ENCODE measurements at places on chromosomes 7 and 10.

- no peak for DNase-seq
Measured at GRCh38 chr10:32731527-32731926, 226.5 kb downstream of the ITGB1 start.

DNA sequence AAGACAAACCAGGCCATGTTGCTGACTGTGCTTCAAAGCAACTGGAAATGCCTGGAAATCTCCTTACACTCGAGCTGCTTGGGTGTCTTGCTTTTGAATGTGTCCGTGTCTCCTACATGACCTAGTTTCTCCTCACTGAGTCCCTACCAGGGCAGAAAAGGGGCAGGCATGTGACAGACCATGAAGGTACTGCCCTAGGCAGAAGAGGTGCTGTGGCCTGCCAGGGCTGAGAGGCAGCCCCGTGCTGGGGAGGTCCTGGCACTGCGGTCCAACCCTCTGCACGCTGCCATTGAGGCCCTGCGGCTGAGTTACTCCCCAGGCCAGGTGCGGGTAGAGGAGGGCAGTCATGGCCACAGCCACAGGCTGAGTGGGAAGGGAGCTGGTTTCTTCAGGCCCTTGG lies 159.3 kb downstream of the LYZL1 start:
- no peak for DNase-seq

DNA sequence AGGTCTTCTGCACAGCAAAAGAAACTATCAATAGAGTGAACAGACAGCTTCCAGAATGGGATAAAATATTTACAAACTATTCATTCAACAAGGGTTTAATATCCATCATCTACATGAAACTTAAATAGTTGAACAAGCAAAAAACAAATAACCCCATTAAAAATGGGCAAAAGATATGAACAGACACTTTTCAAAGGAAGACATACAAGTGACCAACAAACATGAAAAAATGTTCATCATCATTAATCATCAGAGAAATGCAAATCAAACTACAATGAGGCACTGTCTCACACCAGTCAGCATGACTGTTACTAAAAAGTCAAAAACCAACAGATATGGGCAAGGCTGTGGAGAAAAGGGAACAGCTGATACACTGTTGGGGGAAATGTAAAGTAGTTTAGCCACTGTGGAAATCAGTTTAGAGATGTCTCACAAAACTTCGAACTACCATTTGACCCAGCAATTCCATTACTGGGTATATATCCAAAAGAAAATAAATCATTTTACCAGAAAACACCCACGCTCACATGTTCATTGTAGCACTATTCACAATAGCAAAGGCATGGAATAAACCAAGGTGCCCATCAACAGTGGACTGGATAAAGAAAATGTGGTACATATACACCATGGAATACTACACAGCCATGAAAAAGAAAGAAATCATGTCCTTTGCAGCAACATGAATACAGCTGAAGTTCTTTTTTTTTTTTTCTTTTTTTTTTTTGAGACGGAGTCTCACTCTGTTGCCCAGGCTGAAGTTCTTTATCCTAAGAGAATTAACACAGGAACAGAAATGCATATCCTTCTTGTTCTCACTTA lies 172.6 kb downstream of the KLF6 start:
- DNase-seq = no peak

DNA sequence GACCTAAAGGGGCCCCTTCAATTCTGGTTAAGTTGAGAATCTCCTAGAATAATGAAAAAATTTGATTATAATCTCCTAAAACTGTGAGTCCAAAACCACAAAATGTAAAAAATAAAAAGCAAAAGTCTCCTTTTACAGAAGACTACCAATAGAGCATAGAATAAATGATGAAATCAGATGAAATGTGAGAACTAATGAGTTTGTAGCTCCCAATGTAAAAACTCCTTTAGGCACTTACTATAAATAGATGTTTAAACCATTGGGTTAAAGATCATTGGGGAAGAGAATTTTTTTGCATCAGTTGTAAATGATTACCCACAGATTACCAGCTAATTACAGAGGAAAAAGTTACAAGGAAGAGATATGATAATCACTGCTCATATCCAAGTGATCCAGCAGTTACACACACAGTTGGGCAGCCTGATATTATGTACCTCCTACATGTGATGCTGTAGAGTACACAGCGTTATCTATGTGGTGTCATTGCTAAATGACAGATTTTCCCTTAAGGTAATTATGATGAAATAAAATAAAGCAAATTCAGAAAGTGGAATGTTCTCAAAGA lies 282.7 kb upstream of the SEMA3D start:
- DNase-seq = no peak

GRCh38 chr7:109282726-109283125 lies 713.1 kb downstream of the DNAJB9 start:
- no peak for DNase-seq

DNA sequence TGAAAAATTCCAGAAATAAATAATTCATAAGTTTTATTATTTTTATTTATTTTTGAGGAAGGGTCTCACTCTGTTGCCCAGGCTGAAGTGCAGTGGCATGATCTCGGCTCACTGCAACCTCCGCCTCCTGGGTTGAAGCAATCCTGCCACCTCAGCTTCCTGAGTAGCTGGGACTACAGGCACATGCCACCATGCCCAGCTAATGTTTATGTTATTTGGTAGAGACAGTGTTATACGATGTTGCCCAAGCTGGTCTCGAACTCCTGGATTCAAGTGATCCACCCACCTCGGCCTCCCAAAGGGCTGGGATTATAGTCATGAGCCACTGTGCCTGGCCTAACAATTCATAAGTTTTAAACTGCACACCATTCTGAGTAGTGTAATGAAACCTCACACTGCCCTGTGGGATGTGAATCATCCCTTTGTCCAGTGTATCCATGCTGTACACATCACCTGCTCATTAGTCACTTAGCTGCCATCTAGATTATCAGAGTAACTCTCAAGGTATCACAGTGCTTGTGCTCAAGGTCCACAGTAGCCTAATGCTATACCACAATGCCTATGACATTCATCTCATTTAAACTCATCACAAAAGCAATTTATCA lies 17.9 kb downstream of the RTKN2 start:
- DNase-seq = no peak

GRCh38 chr10:124723826-124724225 lies 20.4 kb downstream of the FAM53B start:
- DNase-seq = no peak

DNA sequence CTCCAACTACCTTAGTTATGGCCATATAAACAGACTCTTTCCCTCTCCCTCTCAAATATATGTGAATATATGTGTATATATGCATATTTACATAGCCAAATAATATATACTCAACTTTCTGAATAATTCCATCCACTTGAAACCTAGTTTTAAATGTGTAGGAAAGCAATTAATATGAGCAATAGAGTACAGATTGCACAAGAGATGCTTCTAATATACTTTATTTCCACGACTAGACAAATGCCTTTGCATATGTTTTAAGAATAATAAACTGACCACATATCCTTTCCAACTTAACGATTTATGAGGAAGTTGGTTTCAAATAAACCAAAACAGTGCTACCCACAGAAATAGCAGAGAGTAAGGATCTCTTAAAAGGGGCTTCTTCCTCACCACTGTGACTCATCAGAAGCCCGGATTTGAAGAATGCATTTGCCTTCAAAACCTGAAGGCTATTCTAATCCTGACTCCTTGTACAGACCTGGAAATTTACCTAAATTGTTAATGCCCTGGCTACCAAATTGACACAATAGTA lies 266.3 kb downstream of the AHR start:
- DNase-seq = no peak

DNA sequence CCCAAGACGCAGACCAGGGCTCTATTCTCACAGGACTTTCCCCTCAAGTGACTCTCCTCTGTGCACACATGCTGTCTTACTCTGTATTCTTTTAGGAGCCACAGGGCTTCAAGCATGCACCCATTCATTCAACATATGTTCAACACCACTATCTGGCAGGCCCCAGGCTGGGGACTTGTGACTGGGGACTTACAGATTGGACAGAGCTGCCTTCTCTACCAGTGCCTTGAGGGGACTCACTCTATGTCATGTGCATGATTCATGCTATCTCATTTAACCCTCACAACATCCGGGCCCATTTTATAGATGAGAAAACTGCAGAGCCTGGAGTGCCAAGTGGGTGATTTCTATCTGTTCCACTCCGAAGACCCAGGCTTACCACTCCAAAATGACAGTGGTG lies 34.3 kb downstream of the MYL10 start:
- no peak for DNase-seq

DNA sequence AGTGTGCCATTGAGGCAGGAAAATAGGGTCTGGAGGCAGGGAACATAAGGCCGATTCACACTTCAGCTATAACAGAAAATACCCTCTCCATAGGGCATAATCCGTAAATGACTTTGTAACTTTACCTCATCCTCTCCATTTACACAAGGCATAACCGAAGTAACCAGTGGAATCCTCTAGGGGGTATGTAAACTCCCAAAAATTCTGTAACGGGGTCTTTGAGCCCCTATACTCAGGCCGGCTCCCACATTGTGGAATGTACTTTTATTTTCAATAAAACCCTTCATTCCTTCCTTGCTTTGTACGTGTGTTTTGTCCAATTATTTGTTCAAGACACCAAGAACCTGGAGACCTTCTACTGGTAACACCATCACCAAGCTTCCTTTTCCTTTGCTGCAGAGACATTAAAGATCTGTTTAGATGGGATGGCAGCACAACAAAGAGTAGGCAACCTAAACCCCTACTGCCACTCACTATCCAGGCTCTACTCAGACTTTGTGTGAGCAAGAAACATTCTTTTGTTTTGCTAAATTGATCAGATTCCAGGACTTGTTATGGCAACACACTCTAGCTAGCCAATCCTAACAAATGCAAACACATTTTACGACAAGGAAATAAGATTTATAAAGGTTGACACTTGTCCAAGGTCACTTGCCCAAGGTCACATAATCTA lies 99.3 kb downstream of the DGKI start:
- DNase-seq = no peak

DNA sequence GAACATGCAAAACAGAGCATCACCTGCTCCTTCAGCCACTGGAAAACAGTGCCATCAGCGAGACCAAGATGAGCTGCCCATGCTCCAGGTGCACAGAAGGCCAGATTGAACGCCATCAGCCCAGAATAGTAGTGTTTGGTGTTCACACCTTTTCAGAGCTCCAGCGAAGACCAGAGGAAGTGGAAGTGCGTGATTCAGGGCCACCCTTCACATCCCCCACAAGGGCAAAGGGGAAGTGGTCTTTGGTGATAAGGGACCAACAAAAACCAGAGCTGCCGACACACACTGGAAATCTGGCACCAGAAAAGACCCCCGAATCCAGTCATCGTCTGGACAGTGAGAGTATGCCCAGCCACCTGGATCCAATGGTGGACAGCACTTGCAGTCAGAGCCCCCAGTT lies 29.5 kb upstream of the TMEM72 start:
- DNase-seq = no peak

DNA sequence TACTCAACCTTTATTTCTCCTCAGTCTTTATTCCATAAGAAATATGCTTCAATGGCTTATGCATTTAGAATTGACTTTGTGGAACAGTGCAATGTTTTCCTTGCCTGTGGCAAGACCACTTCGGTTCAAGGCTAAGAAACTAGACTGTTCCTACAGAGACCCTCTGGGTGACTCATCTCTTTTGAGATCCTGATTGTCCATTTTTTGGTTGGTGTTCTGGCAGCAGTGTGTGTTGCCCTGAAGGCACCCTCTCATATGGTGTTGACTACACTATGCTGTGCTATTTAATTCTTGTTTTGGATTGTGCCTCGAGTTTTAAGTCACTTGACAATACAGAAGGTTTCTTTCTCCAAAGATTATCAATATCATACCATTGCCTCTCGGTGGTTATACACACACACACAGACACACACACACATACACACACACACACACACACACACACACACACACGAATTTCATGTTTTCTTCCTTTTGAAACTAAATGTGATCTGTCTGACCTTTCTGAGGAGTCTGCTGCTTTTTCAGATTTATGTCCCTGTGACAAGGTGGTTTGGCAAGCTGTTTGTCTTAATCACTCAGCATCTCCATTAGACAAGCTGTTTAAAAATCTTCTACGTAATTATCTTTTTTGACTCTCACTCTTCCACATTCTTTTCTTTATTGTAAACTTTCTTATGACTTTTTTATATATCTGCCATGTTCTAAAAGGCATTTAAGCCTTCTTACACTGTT lies 187.2 kb downstream of the VTI1A start:
- DNase-seq = no peak
